ENCODE measurements at places on chromosomes 6 and 20.

DNA sequence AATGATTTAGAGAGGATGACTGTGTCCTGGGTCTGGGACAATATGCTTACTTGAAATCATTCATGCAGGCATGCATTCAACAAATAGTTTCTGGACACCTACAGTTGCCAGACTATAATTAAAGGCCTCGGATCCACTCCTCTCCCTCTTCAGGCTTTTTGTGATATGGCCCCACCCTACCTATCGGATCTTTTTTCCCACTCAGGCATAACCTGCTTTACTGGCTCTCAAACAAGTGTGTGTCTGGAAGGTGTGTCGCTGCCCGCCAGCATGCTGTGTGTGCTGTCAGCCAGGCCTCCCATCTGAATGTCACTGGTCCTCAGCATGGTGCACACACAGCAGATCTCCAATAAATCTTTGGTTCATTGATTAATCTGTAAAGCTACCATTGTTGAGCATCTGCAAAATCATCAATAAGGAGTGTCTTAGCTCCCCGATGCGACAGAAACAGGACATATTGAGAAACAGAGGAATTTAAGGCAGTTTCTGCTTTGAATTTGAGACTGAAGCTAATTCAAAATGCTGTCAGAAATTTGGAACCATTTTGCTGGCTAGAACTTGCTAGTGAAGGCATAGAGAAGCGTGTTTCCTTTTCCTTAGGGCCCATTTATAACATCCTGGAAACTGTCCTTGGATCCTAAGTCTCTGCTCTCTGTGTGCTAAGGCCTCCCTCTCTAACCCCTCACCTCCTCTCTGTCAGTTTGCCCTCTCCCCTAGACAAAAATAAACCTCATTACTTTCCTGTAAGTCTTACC, 23.5 kb upstream of the CCN6 start:
- DNase-seq: no peak

DNA sequence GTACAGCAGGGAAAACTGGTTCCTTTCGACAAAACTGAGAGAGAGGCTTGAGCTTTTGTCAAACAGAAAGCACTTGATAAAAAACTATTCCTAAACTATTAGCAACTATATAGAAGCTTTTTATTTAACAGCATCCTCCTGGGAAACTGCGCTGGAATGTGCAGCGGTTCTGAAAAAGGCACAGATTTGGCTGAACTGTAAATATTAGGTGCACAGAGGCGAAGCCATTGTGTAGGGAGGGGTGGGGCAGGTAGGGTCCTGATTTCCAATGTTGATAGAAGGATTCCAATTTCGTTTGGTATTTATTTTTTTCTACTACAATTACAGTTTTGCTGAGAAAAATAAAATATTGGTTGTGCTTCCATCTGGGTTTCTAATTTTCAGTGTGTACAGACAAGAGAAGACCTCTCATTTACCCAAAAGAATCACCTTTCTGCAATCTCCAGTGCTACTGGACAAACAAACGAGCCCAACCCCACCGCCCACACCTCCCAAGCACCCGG, 698 bp upstream of the SH3BGRL2 start:
- no peak for DNase-seq

DNA sequence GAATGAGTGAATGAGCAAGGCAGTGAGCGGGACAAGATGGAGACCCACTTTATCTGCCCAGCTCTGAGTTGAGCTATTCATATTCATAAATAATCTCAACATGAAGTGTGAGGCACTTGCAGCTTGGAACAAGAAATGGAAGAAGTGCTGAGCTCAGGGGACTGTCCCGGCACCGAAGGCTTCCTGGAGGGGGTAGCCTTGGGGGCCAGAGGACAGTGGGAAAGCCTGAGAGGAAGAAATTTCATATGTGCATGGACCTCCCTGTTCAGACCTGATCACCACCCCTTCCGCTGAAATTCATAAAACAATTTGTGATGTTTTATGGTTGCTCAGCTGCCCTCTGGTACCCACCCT, 103.2 kb downstream of the TOX2 start:
- no peak for DNase-seq

- no peak for DNase-seq
Observed at GRCh38 chr6:73964241-73964854, 268.3 kb downstream of the CD109 start.

- DNase-seq: no peak
Observed at GRCh38 chr6:56669041-56669440, 26.4 kb upstream of the DST start.

DNA sequence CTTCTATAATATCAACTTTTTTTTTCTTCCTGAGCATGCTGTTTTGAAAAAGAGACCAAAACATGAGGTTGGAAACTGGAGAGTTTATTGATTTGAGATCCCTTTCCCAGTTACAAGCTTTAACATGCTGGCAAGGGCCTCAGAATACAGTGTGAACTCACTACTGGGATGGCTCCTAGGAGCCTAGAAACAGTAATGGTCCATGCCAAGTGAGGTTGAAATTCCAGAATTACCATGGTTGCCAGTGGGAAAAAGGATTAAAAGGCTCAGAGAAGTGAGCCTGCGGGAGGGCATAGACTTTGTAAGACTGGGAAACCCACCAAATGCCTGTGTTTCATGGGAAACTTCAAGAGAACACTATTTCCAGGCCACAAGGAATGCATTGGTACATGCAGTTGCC, 28.9 kb upstream of the SLC22A3 start:
- DNase-seq: no peak

DNA sequence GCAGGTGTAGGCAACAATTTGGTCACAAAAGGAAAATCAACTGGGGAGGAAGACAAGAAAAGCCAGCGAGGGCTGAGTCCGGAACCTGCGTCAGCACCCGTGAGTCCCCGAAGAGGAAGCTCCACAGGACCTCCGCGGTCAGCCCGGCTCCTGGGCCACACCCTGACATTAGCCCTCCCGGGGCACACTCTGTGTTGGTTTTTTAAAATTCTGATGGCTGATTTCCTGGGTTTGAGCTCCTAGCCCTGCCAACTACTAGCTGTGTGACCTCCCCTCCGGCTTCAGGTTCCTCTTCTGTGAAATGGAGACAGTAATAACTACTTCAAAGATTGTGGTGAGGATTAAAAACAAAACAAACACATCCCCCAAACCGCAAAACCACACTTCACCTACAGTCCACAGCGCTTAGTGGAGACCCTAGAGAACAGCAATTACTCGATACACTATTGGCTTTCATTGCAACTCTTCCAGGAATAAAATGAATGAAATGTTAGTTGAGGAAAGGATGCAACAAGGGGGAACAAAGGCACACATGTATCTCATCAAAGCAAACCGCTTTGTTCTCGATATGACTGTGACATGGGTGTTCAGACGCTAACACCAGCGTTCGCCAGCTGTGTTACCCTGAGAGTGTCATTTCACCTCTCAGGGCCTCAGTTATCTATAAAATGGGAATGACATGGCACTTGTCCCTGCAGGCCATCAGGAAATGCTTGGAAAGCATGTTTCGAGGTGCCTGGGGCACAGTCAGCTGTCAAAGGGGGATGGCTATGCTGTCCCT, 985 bp downstream of the ZBP1 start:
- DNase-seq: peak; percentile 68

DNA sequence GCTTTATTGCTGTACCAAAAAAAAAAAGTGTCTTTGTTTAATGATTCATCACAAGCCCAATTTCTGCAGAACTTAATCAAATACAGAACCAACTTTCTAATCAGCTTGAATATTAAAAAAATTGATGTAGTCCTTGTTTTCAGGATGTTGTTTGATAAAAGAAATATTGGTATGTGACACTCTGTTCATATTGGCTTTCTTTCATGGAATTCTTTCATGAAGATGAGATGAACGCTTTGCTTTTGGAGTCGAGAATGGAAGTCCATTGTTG, 184.3 kb downstream of the ZNF217 start:
- no peak for DNase-seq

- DNase-seq: no peak
Observed at GRCh38 chr6:109079981-109080380, 14.7 kb downstream of the SESN1 start.

DNA sequence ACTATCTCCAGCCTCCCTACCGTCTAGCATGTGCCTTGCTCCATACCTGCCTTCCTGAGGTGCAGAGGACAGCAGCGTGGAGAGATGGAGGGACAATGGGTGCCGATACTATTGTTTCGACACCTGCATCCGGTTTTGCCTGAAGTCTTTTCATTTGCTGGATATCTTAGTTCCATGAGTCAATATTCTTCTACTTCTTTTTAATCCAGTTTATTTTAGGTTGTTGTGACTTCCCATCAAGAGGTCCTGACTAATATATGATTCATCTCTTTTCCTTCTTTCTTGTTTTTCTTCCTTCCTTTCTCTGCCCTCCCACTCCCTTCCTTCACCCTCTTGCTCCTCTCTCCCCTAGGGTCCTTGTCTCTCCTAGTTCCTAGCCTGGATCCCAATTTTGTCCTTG, 91.4 kb downstream of the CDH26 start:
- no peak for DNase-seq

DNA sequence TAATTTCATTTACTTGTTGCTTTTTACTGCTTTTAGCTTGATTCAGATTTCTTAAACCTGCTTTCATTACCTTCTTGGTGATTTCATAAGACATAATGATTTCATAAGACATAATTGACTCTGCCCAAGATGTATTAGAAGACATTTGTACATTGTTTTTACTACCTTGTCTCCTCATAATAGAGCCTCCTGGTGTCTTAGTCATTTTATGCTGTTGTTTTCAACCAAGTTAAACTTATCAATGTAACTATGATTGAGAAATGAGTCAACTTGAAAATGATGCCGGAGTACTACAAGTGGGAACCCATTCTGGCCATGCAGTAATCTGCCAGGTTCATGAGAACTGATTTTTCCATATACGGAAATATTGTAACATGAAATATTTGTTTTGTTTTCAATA, 573.6 kb downstream of the MMUT start:
- DNase-seq: no peak

DNA sequence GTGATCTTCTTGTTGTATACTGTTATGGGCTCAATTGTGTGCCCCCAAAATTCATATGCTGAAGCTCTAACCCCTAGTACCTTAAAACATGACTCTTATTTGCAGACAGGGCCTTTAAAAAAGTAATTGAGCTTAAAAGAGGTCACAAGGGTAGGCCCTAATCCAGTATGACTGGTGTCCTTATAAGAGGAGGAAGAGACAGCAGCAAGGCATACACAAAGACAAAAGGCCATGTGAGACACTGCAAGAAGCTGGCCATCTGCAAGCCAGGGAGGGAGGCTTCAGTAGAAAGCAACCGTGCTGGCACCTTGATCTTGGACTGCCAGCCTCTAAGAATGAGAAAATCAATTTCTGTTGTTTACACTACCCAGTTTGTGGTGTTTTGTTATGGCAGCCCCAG, 8.4 kb downstream of the CAGE1 start:
- no peak for DNase-seq

GRCh38 chr6:5084360-5084780, 771 bp upstream of the PPP1R3G start:
- no peak for DNase-seq

- no peak for DNase-seq
Observed at GRCh38 chr6:168097621-168098430, 18.8 kb upstream of the FRMD1 start.

GRCh38 chr20:36591854-36592641, 13.5 kb upstream of the RAB5IF start:
- peak; percentile 66 for DNase-seq

DNA sequence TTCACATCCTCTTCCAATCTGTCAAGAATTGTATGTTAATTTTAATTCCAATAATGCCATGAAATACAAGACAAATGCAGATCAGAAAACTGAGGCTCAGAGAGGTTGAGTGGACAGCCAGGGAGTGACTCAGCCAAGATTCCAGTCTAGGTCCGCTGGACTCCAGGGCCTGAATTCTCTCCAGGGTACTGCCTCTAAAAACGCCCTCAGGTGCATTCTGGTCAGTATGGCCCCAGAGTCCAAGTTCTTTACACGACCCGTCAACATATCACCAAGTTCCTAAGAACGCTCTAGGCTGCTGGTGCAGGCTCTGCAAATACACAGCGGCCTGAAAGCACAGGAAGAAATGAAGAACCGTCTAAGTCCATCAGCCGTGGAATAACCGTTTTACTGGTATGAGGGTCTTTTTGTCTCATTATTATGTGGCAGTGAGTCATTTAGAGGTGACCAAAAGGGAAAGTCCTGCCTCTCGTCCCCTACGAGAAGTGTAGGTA, 709 bp upstream of the ASXL1 start:
- no peak for DNase-seq

GRCh38 chr6:71123051-71123450, 165.6 kb upstream of the OGFRL1 start:
- DNase-seq: no peak

- peak; percentile 53 for DNase-seq
Observed at GRCh38 chr20:19692685-19693119, 65.4 kb upstream of the RIN2 start.

GRCh38 chr6:136914947-136915346, 7.2 kb upstream of the SLC35D3 start:
- no peak for DNase-seq

- DNase-seq: no peak
Observed at GRCh38 chr6:141925001-141925400, 207.7 kb upstream of the GJE1 start.

DNA sequence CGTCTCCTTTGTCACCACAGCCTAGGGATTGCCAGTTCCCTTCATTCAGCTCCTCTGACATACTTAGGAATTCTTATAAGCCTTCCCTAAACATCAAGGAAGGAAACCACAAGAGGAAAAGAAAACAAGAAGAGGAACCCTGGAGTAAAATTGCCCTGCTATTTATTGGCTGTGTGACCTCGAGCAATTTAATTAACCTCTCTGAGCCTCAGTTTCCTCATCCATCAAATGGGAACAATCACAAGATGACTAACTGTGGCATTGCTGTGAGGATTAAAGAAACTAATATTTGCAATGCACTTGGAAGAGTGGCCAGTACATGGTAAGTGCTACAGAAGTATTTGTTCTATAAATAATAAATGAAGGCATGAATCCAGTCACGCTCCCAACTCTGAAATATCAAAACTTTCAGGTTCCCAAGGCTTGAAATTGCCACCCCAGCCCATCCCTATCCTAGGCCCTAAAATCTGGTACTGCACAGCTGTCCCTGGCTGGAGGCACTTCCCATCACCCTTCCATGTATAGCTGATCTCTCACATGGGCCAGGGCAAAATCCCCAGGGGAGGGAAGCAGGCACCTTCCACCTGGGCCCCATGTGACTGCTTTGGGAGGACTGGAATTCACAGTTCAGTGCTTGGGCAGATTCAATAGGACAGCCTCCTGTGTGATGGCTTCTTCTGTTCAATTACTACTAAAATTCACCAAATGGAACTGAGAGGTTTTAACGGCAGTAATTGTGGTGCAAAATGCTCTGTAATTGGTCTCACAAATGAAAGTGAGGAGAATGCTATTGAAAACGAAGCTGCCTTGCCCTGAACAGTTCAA, 78.0 kb upstream of the MAFB start:
- DNase-seq: no peak

DNA sequence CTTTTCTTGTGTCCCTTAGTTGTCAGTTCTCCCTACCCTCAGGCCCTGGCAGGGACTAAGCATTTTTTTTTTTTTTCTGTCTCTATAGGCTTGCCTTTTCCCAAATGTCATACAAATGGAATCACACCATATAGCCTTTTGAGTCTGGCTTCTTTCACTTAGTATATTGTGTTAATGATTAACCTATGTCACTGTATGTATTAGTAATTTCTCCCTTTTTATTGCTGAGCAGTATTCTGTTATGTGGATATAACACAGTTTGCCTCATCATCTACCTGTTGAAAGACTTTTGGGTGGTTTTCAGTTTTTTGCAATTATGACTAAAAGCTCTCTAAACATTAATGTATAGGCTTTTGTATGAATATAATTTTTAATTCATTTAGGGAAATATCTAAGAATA, 16.0 kb upstream of the FBXO30 start:
- DNase-seq: no peak

- DNase-seq: no peak
Observed at GRCh38 chr6:97557355-97557754, 274.3 kb upstream of the MMS22L start.

- no peak for DNase-seq
Observed at GRCh38 chr20:37943033-37943432, 40.1 kb downstream of the VSTM2L start.

Data from activated naive CD4-positive, alpha-beta T cell treated with Interleukin-2 at 50 U/mL for 16 hours (primary cell).